ENCODE measurements at places on chromosomes 16 and 17.

GRCh38 chr17:7561028-7561575 lies 617 bp upstream of the SENP3 start:
- DNase-seq, result no peak

- DNase-seq, result no peak
Observed at GRCh38 chr17:29347831-29348629, 42.1 kb upstream of the TAOK1 start.

GRCh38 chr16:4285167-4285566 lies 12.3 kb upstream of the TFAP4 start:
- no peak for DNase-seq

DNA sequence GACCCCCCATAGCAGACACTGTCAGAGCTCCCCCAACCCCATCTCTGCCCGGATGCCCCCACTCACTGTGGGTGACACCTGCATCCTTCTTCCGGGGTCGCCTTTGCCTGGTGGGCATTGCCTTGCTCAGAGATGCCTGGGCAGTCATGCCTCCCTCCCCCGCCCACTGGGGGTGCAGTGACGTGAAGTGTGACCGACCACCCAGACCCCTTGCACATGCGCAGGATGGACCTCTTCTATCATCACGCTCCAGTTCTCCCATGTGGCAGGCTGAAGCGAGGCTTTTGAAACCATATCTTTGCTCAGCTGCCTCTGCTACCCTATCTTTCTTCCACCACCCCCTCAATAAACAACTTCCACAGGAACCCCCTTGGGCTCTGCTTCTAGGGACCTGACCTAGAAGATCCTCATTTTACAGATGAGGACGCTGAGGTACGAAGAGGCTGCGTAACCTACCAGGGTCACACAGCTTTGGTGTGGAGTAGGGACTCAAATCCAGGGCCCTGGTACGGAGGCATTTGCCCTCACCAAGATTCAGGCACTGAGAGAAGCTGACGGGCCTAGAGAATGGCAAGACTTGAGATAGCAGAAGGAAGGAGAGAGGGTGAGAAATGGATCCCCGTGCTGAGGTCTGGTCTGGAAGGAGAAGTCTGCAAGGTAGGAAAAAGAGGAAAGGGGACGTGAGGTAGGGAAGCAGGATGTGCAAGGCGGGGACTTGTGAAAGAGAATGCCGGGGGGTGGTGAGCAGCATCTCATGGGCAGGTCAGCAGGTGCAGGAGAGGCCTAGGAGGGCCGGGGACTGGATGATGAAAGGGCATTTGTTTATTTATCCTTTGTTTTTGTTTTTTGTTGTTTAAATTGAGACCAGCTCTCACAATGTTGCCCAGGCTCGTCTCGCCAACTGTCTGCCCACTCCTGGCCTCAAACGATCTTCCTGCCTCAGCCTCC lies 14.4 kb downstream of the NLRC5 start:
- DNase-seq, result no peak

- no peak for DNase-seq
Observed at GRCh38 chr16:9107025-9107970, 15.9 kb downstream of the HAPSTR1 start.
